ENCODE measurements at places on chromosomes 12 and 14.

- no peak for DNase-seq
Measured at GRCh38 chr14:64584190-64584589, 34.4 kb downstream of the PPP1R36 start.

DNA sequence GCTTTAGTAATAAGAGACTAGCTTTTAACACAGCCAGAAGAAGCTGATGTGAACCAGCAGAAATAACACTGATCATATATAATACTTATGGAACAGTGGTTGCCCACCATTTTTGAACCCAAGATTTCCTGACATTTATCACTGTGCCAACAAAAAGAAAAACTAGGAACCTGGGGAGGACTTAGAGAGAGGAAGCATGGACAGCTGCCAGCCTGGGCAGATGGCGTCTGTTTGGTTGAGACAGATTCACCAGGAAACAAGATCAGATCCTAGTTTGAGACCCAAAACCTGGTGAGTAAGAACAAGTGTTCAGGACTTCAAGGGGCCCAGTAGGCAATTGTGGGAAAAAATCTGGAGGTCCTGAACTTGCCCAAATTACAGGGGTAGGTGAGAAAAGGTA lies 95.3 kb downstream of the BICD1 start:
- no peak for DNase-seq

- DNase-seq = no peak
Measured at GRCh38 chr12:15774819-15775218, 14.4 kb downstream of the EPS8 start.

- DNase-seq = no peak
Measured at GRCh38 chr12:112183141-112184021, 58.0 kb downstream of the TRAFD1 start.

DNA sequence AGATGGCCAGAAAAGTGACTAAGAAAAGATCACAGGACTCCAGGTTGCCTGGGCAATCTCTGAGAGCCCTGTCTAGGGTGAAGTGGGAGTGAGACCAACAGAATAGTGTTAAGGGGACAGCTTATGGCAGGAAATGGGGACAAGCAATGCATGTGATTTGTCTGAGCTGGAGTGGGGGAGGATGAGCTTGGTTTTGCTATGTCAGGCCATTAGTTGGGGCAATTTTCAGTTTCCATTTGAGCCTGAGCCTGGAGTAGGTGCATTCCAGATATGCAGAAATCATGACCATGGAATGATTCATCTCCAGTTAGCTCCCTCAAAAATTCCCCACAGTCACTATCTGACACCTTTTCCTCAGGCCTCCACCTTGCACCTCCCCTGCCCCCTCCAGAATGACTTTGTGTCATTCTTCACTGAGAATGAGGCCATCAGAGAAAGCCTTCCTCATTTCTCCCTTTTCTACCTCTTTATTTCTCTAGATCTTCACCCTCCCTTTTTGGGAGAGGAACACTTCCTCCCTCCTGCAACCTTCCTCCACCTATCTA lies 150.9 kb upstream of the PLEKHG7 start:
- no peak for DNase-seq

DNA sequence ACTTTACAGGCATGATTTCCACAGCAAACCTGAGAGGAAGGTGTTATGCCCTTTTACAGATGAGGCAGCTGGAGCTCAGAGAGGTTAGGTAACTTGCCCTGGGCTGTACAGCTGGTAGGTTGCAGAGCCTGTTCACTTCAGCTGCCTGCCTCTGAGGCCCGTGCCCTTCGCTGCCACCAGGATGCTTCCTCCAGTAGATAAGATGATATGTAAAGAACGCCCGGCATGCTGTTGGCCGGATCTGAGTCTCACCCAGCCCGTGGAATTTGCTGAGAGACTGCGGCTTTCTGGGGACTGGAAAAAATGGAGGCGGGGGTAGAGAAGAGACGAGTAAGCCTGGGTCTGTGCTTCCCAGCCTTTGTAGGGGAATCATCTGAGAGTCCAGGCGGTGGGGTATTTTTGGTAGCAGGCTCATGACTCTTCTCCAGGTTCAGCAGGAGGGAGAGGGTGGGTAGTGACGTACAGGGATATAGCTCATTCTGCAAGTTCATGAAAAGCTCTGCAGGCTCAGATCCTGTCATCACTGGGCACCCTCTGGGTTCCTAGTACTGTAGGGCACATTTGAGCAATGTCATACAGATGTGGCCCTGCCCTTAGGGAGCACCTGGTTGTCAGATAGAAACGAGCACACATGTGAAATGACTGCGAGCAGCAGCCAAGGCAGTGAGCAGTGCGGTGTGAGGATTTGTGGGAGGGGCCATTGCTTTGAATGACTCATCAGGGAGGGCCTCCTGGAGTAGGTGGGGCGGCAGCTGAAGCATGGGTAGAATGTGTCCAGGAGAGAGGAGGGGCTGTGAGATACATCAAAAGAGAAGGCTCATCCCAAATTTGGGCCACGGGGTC lies 159.4 kb downstream of the TSPAN9 start:
- no peak for DNase-seq

DNA sequence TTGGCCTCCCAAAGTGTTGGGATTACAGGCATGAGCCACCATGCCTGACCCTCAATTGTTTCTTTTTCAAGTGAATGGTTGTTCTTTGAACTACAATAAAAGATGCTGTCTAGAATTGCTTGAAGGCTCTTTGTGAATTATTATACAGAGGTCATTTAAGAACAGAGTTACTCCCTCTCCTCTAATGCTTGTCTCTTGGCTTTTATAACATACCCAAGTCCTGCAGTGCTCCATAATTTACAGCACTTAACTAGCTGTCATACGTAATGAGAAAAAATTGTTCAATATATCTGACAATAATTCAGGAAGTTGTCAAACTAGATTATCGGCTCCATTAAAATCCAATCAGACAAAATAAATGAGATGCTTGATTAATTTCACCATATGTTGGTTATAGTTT lies 823.0 kb upstream of the ATXN7L3B start:
- no peak for DNase-seq

DNA sequence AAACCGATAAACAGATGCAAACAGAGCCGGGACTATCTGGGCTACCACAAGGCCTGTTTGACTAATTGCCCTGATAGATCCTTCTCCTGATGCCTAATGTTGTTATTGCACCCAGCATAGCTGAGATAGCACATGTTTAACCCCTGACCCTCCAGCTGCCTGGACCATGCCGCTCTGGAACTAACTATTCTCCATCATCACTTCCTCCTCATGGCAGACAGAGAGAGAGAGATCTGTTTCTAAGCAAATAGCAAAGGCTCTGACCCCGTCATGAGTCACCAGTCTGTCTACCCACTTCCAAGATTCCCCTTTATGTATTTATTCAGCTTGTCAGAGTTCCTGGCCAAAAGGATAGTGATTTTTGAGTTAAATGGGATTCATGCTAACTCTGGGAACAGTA lies 58.2 kb upstream of the FLRT2 start:
- no peak for DNase-seq

DNA sequence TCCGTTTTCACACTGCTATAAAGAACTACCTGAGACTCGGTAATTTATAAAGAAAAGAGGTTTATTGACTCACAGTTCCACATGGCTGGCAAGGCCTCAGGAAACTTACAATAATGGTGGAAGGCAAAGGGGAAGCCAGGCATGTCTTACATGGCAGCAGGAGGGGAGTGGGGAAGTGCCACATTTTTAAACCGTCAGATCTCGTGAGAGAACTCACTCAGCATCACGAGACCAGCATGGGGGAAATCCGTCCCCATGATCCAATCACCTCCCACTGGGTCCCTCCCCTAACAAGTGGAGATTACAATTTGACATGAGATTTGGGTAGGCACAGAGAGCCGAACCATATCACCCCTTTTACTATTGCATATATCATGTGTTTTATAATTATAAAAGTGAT lies 2.0 kb upstream of the PIGH start:
- DNase-seq = no peak

- no peak for DNase-seq
Measured at GRCh38 chr14:67269298-67270060, 28.2 kb downstream of the PALS1 start.

- no peak for DNase-seq
Measured at GRCh38 chr14:69073915-69074314, 79.0 kb downstream of the DCAF5 start.

GRCh38 chr14:101557811-101558738 lies 3.2 kb upstream of the DIO3 start:
- DNase-seq = no peak

DNA sequence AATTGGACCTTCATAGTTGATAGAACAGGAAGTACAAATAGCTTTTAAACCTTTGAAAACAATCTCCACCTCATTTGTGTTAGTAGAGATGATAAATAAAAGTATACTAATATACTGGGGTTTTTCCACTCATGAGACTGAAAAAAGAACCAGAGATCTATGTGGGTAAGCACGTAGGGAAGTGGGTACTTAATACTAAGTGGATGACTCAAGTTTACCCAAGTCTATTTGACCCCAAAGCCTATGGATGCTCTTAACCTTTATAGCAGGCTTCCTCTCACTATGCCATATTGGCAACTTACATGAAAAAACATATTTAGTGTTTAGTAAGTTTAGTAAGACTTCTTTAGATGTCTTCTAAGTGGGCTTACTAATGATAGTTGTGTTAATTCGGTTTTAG lies 49.2 kb upstream of the CHPT1 start:
- no peak for DNase-seq

Measured in SK-N-MC (cell line).